Activated CD8-positive, alpha-beta memory T cell treated with anti-CD3 and anti-CD28 coated beads, Interleukin-2, amount 50 U/mL, for 48 hours (primary cell): ENCODE measurements at places on chromosomes 11 and 22.

DNA sequence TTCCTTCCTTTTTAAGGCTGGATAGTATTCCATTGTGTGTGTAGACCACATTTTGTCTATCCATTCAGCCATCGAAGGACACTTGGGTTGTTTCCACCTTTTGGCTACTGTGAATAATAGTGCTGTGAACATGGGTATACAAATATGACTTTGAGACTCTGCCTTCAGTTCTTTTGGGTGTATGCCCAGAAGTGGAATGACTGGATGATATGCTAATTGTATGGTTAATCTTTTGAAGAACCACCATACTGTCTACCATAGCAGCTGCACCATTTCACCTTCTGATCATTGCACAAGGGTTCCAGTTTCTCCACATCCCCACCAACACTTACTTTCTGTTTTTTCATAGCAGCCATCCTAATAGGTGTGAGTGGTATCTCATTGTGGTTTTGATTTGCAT lies 30.3 kb downstream of the SGSM1 start:
- no peak for DNase-seq

DNA sequence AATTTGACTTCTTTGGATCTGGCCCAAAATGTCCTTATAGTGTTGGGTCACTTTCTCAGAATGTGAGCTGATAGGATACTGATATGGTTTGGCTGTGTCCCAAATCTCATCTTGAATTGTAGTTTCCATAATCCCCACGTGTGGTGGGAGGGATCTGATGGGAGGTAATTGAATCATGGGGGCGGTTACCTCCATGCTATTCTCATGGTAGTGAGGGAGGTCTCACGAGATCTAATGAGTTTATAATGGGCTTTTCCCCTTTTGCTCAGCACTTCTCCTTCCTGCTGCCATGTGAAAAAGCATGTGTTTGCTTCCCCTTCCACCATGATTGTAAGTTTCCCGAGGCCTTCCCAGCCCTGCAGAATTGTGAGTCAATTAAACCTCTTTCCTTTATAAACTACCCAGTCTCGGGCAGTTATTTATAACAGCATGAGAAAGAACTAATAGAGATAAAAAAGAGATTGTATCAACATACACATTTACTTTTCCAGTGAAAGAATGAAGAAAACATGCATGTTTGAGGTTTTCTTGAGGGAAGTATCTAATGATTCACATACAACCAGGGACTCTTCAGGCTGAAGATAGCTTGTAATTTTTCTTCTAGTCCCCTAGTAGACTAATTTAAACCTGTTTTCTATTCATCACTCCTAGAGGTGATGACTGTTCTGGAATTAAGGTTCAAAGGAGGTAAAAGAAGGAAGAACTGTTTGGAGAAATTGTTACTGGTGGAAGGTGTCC lies 17.3 kb upstream of the CSTF3 start:
- DNase-seq, result no peak

GRCh38 chr22:50630376-50630775 lies 2.4 kb upstream of the ARSA start:
- DNase-seq, result no peak

- no peak for DNase-seq
Observed at GRCh38 chr11:107669893-107670601, 41.8 kb downstream of the SLN start.

GRCh38 chr11:65781152-65781961 lies 581 bp upstream of the AP5B1 start:
- DNase-seq, result no peak

- DNase-seq, result peak; percentile 72
Observed at GRCh38 chr22:46262449-46263215, 511 bp downstream of the PKDREJ start.

DNA sequence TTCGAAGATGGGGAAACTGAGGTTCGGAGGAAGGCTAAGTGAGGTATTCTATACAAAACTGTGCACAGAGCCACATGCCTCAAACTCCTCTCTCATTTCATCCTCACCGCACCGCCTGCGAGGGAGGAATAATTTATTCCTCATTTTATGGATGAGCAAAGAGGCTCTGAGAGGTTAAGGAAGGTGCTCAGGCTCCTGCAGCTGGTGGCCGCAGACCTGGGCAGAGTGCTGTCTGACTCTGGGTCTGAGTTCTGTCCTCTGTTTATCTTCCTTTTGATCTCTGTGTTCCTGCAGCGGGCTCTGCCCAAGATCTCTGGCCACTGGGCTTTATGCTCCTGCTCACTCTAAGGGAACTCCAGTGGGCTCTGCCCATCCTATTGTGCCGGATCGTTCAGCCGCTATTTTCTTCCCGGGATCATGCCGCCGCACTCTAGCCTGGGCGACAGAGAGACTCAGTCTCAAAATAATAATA lies 59.5 kb downstream of the MCM5 start:
- no peak for DNase-seq

DNA sequence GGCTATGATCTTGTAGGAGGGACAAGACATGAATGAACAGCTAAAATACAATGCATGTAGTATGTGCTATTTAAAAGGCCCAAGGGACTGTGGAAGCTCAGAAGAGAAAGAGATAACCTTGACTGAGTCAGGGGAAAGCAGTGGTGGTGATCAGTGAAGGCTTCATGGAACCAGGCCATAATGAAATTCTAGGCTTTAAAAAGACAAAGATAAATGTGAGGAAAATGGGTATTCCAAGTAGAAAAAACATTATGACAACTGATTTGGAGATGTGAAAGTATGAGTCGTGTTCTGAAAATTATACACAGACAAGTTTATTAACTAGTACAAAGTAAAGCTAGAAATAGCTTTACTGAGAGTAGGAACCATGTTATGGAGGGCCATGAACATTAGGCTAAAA lies 189.8 kb downstream of the SOX6 start:
- DNase-seq, result no peak

GRCh38 chr11:110763249-110764011 lies 51.2 kb upstream of the ARHGAP20 start:
- DNase-seq, result no peak
